T-cell (primary cell): ENCODE measurements at places on chromosomes 12 and 14.

DNA sequence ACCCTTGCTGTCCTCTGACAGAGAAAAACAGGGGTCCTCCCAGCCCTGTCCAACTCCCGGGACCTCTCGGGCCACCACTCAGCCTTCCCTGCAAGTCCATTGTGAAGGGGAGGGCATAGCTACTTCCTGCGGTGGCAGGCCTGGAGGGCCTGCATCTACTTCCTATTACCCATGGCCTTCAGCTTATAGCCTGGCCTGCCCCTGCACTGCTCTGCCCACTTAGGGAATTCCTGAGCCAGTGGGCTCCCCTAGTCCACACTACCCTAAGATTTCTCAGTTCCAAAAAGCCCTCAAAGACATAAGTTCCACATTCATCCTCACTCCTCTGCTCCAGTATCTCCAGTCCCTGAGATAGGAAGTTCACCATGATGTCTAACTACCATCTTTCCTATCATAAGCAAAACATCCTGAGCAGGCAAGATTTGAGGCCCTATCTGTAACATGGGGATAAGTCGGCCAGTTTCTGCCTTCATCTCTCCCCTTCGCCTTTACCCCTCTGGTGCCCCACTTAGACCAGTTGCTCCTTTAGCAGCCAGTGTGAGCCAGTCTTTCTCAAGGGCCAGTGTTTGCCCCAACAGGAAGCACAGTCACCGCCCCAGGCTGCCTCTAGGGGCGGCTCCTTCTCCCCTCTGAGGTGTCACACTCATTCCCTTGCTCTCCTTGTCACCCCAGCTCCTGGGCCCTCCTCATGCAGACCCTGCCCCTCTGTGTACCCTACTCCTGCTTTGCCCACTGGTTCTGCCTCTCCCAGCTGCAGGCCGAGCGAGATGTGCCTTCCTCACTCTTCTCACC, 10.9 kb downstream of the HDAC7 start:
- peak overlapping the region; percentile 25 for H3K4me3 ChIP-seq
- H3K27ac ChIP-seq: peak overlapping the region; percentile 95
- H3K4me1 ChIP-seq: peaks cover 78% of the 10 kb centered on the region
- no peak for DNase-seq

GRCh38 chr12:104652910-104653309, 196.2 kb downstream of the CHST11 start:
- no peak overlapping the region for H3K27ac ChIP-seq
- H3K4me1 ChIP-seq: peaks cover 11% of the 10 kb centered on the region
- H3K36me3 ChIP-seq: no peaks in the 10 kb centered on the region
- no peak for DNase-seq

DNA sequence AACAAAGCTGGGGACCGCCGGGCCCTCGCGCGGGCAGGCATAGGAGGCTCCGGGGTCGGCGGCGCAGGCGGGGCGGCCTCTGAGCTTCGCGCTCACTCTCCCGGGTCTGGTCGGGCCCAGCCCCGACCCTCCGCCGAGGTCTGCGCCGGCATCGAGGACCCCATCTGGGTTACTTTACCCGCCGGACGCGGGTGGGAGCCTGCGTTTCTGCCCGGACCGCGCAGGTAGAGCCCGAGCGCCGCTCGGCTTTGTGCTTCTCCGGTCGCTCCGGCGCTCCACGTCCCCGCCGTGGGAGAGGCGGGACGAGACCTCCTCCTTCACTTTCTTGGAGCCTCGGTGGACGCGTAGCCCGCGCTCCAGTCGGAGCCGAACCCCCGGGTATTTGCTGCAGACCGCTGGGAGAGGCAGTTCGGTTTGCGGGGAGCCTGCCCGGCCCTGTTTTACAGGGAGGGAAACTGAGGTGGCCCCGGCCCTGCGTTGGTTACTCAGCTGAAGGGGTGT, 63.2 kb downstream of the FBXL14 start:
- no peak overlapping the region for H3K27ac ChIP-seq
- peak overlapping the region; percentile 71 for H3K4me3 ChIP-seq
- peaks cover 44% of the 10 kb centered on the region for H3K4me1 ChIP-seq

DNA sequence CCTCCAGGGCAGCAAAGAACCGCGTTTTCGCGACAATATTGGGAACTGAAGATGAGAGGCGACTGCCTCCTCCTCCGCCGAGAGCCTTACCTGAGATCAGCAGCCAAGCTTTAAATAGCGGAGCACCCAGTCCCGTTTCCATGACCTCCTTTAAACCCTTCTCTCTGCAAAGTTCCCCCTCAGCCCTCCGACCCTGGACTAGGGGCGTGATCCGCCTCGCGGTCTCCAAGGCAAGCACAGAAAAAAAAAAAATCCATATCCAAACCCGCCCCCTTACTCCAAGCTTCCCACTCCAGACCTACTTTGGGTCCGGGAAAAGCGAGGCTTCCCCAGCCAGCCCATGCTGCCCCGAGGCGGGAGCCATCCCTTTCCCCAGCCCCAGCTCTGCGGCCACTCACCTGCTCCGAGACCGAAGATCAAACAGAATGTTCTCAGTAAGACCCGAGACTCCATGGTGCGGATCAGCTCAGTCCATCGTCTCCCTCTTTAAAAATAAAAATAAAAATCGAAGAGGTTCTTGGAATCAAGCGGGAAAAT, 630 bp downstream of the NELL2 start:
- H3K4me1 ChIP-seq: peaks cover 21% of the 10 kb centered on the region
- no peaks in the 10 kb centered on the region for H3K36me3 ChIP-seq
- H3K4me3 ChIP-seq: peak overlapping the region; percentile 66

DNA sequence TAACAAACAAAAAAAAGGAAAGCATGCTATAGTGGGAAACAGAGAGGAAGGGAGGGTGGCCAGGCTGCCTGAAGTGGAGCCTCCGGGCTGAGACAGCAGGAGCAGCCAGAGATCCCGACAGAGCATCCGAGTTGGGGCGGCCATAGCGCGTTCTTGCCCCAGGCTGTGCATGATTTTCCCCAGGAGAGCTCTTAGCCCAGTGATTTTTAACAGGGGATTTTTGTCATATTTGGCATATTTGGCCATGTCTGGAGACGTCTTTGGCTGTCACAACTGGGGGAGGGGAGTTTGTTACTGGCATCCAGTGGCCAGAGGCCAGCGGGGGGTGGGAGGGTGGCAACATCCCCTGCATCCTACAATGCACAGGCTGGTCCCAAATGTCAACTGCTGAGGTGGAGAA, 23.6 kb downstream of the BDKRB1 start:
- H3K36me3 ChIP-seq: peaks cover 6% of the 10 kb centered on the region
- no peak for DNase-seq

DNA sequence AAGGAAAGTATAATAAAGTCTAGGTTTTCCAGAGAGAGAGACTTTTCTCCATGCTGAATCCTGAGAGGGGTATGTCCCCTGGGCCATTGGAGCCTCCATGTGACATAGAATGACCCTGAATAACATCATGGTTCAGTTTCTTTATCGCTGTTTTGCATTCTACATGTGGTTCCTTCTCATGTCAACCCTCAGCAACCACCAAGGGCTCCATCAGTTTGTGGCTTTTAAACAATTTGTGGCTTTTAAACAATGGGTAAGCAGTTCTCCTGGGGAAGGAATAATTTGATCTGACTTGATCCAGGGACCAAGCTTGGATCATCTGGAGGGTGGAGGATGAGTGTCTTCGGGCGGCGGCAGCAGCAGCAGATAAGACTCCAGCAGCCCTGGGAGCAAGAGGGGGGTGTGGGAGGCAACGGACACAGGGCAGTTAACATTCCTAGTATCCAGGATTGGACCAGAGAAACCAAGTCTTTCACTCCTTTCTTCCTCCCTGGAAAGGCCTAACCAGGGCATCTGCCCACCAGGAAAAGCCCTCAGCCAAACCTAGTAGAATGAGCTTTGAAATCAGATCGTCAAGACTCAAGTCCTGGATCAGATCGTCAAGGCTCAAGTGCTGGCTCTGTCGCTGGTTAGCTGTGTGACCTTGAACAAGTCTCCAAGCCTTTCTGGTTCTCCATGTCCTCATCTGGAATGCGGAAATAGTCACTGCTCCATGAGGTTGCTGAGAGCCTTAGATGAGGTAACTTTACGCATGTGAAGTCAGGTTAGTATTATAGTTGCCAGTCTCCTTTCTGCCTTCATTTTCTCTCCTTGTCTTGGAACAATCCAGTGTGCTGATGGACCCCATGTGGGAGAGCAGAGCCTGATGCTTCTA, 27.8 kb upstream of the FAM222A start:
- no peaks in the 10 kb centered on the region for H3K36me3 ChIP-seq
- H3K4me1 ChIP-seq: no peaks in the 10 kb centered on the region
- no peak overlapping the region for H3K4me3 ChIP-seq
- no peak for DNase-seq
- no peak overlapping the region for H3K27ac ChIP-seq

DNA sequence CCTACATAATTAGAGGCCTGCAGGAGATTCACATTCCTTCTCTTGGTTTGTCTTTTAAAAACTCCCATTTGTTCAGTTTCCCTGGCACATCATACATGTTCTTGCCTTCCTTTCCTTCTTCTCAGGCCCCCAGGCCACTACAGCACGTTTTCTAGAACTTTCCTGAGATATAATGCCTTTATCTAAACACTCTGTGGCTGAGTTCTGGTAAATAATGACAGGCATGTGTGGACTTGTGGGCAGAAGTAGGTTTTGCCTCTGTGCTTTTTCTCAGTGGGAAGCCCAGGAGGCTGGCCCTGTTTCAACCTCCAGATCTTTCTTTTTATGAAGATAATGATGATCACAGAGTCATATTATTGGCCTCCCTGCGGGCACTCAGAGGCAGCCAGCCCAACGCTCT, 117.2 kb downstream of the TMX1 start:
- H3K36me3 ChIP-seq: no peaks in the 10 kb centered on the region
- no peak overlapping the region for H3K27ac ChIP-seq
- DNase-seq: no peak
- no peaks in the 10 kb centered on the region for H3K27me3 ChIP-seq
- H3K4me1 ChIP-seq: no peaks in the 10 kb centered on the region

- no peak overlapping the region for H3K27ac ChIP-seq
- H3K4me3 ChIP-seq: no peak overlapping the region
- peaks cover 6% of the 10 kb centered on the region for H3K27me3 ChIP-seq
Measured at GRCh38 chr14:31894351-31894750, 182.8 kb upstream of the ARHGAP5 start.
